ENCODE measurements at places on chromosomes 2 and 18. TPM values are rescaled to one million over a fixed set of nuclear protein-coding genes. Genes with fewer than 3 reads are reported as not detected.

The SCYGR6 gene
- polyA plus RNA-seq: not detected

The DTNA gene
- 12.6 TPM for polyA plus RNA-seq

The DYNAP gene
- not detected for polyA plus RNA-seq

The TPGS2 gene
- polyA plus RNA-seq: 13.5 TPM

DNA sequence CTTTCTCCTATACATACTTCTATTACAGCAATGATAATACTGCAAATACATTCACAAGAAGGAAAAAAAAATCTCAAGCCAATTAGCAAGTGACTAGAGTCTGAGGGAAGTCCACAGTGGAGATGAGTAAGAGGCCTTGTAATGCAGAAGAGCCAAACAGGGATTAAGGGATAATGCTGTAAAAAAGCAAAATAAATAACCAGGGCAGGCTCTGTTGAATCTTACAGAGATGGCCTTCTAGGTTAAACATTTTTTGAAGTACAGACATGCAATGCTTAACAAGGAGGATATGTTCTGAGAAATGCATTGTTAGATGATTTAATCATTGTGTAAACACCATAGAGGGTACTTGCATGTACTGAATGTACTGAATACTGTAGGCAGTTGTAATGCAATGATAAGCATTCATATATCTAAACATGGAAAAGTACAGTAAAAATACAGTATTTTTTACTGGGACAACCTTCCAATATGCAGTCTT lies 122.1 kb upstream of the RMDN2 start:
- no peak for DNase-seq

DNA sequence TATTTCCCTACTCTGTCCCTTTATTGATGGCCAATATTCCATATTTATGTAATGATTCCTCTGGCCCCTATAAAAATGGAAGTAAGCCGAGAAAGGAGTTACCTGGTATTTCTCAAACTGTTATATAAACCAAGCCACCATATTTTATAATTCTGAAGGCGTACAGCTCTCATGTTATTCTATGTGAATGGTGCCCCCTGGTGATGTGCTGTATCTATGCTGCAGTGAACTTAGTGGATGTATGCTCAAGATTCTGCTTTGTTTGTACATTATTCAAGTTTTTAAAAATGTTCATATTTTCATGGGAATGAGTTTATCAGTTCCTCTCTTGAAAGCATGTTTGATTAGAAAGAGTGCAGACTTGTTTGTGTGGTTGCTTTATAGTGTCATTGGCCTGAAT lies 194.5 kb upstream of the LRRTM1 start:
- no peak for DNase-seq

DNA sequence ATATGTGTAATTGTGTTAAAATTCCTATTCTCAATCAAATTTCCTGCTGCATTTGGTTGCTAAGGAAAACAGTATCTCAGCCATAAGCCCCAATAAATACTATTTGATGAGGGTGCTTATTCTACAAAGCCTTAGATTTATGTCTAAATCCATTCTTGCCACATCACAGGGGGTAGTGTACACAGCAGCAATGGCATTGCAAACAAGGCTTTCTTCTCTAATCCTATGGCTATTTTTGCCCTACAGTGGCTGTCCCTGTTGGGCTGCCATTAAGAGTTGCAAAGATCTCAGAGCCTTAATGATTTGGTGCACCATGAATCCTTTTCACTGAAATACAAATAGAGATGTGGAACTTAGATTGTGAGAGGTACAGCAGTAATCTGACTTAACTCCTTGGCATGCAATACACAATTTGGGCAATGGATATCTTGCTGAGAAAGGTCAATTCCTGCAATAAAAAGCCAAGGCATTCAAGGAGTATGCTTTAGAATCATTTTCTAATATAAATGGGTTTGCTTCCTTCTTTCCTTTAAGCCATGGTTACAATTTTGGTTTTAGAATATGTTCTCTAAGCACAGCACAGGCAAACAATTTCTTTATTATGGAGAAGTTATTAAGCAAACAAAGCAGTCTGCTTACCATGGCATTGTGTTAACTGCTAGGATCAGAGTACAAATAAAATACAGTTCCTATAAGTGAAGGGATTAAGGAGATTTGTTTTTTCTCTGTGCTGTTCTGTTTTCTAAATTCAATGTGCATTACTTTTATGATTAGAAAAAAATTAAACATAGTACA lies 69.8 kb upstream of the CD302 start:
- DNase-seq: no peak

DNA sequence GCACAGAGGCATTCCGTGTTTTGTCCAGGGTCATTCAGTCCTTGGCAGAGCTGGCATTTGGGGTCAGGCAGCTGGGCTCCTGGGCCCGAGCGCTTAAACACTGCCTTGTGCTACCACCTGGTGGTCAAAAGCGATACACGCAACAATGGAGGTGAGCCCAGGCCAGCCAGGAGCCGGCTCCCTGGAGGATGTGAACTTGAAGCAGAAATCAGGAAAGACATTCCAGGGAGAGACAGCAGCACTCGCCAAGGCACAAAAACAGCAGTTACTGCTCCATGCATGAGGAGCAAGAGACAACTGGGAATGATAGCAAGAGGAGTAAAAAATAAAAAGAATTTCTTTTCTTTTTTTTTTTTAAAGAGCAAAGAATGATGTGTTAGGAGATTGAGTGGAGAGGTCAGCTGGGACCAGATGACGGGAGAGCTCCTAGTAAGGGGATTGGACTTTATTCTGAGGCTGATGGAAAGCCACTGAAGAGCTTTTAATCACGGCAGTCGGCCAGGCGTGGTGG lies 20.7 kb downstream of the SCYGR8 start:
- peak; percentile 80 for DNase-seq

- no peak for DNase-seq
Observed at GRCh38 chr2:120734930-120735651, 577 bp upstream of the GLI2 start.

GRCh38 chr18:12726331-12726730 lies 23.5 kb downstream of the PSMG2 start:
- DNase-seq: no peak

GRCh38 chr2:222272446-222273015 lies 26.3 kb downstream of the PAX3 start:
- DNase-seq: no peak

- no peak for DNase-seq
Observed at GRCh38 chr2:19568809-19569208, 210.4 kb upstream of the OSR1 start.

Data from psoas muscle (tissue), 8 donors.